Panc1 (cell line): ENCODE measurements at places on chromosomes 12 and 14. TPM values are rescaled to one million over a fixed set of nuclear protein-coding genes. Genes with fewer than 3 reads are reported as not detected.

Gene SIX4
- 17.3 TPM for total RNA-seq

Gene PTPN6
- 13.7 TPM for total RNA-seq

Gene SLC38A4
- total RNA-seq = 2.5 TPM

Gene OXA1L
- 71.3 TPM for total RNA-seq

Gene SIVA1
- 100 TPM for total RNA-seq

- no peak overlapping the region for H3K4me3 ChIP-seq
- H3K27me3 ChIP-seq = no peaks in the 10 kb centered on the region
- H3K27ac ChIP-seq = peak overlapping the region; percentile 44; the same call in 1 of the 2 replicates
- no peak for DNase-seq
Observed at GRCh38 chr14:102544046-102544746, 34.6 kb upstream of the ANKRD9 start.

GRCh38 chr12:57196439-57196838 is 20.2 kb upstream of the NXPH4 start:
- no peaks in the 10 kb centered on the region for H3K4me1 ChIP-seq
- no peaks in the 10 kb centered on the region for H3K27me3 ChIP-seq
- H3K27ac ChIP-seq = no peak overlapping the region
- no peak overlapping the region for H3K4me3 ChIP-seq
- no peaks in the 10 kb centered on the region for H3K36me3 ChIP-seq

DNA sequence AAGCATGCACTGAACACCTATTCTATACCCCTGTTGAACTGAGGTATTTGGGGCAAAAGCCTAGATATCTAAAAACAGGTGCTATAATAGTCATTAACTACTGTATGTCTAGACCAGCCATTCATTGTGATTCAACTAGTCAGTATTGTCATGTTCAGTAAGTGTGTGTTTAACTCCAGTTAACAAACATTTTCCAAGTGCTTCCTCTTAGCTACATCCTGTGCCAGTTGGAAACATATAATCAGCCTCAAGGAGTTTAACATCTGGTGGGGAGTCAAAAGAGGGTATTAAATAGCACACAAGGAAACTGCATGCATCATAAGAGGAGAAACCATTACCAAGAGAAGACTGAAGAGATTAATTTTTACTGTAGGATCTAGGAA is 20.4 kb downstream of the TMTC1 start:
- no peaks in the 10 kb centered on the region for H3K27me3 ChIP-seq
- H3K36me3 ChIP-seq = no peaks in the 10 kb centered on the region
- no peaks in the 10 kb centered on the region for H3K4me1 ChIP-seq
- no peak for DNase-seq
- H3K27ac ChIP-seq = no peak overlapping the region

GRCh38 chr14:69992564-69992963 is 113.3 kb downstream of the SMOC1 start:
- H3K4me3 ChIP-seq = no peak overlapping the region
- no peak for DNase-seq
- H3K4me1 ChIP-seq = no peaks in the 10 kb centered on the region
- no peaks in the 10 kb centered on the region; the same call in 1 of the 2 replicates for H3K36me3 ChIP-seq
- H3K27me3 ChIP-seq = peaks cover 7% of the 10 kb centered on the region
- no peak overlapping the region for H3K27ac ChIP-seq

GRCh38 chr14:86237733-86238132 is 707.8 kb downstream of the FLRT2 start:
- H3K27ac ChIP-seq = no peak overlapping the region
- no peaks in the 10 kb centered on the region for H3K4me1 ChIP-seq
- H3K4me3 ChIP-seq = no peak overlapping the region
- no peak for DNase-seq
- H3K36me3 ChIP-seq = no peaks in the 10 kb centered on the region

DNA sequence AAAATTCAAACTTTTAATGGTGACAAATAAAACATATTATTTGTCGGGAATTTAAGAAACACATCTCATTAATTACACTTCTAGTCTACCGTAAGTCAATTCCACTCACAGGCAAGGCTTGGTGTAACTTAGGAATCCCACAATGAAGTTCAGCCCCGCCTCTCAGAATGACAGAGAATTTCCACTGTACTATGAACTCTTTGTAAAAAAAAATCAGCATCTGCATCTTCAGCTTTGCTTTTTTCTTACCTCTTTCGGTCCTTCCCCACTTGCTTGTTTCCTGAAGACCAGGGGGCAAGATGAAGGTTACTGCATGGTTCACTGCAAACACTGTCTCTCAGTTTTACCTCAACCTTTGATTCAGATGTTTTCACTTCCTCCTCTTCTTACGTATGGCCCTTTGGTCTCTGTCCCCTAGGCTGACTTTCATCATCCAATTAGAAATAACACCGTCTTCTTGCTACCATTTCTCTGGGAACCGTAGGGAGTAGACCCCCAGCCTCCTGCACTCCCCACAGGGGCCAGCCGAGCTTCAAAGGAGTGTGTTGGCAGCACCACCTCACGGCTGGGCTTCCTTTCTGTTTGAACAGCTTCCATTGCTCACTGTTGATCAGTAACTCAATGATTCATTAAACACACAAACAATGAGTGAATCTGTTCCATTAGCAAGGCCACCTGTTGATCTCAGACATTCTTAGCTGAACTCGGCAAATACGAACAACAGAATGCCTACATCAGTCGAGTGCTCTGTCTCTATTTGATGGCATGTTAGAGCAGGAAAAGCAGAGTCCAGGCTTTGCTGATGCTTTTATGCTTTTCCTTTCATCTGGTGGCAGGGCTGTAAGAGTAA is 343.0 kb downstream of the BMP4 start:
- H3K4me3 ChIP-seq = no peak overlapping the region
- no peaks in the 10 kb centered on the region for H3K27me3 ChIP-seq
- H3K36me3 ChIP-seq = no peaks in the 10 kb centered on the region
- H3K4me1 ChIP-seq = peaks cover 5% of the 10 kb centered on the region

GRCh38 chr12:111120578-111120977 is 200.2 kb upstream of the MYL2 start:
- no peak overlapping the region for H3K27ac ChIP-seq
- no peak overlapping the region for H3K4me3 ChIP-seq
- no peaks in the 10 kb centered on the region for H3K4me1 ChIP-seq
- no peaks in the 10 kb centered on the region for H3K36me3 ChIP-seq
- no peak for DNase-seq
